ENCODE measurements at places on chromosomes 11 and 22.

GRCh38 chr11:102513869-102514268, 16.7 kb downstream of the MMP7 start:
- DNase-seq: no peak

DNA sequence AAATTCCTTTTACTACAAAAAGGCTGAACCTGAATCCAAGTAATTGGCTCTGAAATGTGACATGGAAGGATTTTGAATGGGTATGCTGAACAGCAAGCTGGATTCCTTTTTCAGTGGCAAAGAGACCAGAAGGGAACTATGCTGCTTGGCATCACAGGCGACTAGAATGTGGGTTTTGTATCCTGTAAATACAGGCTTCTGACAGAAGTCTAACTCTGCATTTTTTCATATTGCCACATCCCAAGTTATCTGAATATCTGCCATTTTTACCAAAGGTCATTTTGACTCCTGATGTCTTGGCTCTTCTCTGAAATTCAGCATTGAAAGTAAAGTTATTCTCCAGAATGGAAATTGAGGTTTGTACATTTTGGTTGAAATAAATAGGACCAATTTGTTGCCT, 145.7 kb downstream of the ARHGAP42 start:
- no peak for DNase-seq

DNA sequence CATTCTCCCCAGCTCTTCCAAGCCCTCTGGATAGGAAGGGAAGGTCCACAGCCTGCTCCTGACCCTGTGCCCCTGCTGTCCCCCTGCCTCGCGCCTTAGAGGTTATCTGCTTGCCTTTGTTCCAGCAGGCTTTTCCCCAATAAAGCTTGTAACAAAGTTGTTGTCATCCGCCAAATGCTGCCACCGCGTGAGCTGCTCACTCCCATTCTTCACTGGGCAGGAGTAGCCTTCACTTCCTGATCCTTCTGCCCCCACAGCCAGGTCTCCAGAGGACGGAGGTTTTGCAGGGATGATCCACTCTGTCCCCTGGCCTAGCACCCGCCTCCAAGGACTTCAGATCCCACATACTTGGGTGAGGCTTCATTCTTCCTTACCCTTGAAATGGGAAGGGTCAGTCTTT, 94.0 kb upstream of the RASSF10 start:
- DNase-seq: no peak

GRCh38 chr22:19917389-19918138, 24.0 kb upstream of the COMT start:
- DNase-seq: no peak

- DNase-seq: no peak
Measured at GRCh38 chr11:23336961-23337360, 476.7 kb upstream of the CCDC179 start.

GRCh38 chr11:30878400-30878799, 292.2 kb upstream of the MPPED2 start:
- DNase-seq: no peak

- DNase-seq: no peak
Measured at GRCh38 chr11:12628314-12628713, 45.9 kb upstream of the TEAD1 start.

GRCh38 chr22:25334162-25334490, 114.7 kb downstream of the CRYBB2 start:
- DNase-seq: peak; percentile 26

- no peak for DNase-seq
Measured at GRCh38 chr11:19632499-19632834, 80.2 kb upstream of the NAV2 start.

- DNase-seq: no peak
Measured at GRCh38 chr11:60328460-60328859, 1.4 kb downstream of the MS4A6E start.

DNA sequence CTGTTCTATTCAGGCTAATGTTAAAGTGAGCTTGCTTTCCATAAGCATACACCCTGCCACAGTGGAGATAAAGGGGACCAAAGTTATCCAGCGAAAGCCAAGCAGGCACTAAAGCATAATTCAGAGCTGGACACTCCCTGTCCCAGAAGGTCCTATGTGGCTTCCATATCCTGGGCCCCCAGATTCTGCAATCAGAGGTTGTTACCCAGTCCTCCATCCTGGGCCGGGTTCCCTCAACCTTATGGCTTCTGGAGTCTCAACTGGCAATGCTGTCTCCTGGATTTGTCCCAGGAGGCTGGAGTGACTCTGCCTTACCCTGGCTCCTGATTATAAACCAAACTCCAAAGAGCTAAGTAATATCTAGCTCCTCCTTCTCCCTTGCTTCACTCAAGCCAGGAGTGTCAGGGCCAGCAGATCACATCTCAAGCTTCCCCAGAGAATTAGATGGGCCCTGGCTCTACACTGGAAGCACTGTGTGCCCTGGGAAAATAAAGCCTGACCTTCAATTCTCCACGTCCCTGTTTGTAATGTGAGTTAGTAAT, 14.0 kb upstream of the SMIM35 start:
- no peak for DNase-seq

DNA sequence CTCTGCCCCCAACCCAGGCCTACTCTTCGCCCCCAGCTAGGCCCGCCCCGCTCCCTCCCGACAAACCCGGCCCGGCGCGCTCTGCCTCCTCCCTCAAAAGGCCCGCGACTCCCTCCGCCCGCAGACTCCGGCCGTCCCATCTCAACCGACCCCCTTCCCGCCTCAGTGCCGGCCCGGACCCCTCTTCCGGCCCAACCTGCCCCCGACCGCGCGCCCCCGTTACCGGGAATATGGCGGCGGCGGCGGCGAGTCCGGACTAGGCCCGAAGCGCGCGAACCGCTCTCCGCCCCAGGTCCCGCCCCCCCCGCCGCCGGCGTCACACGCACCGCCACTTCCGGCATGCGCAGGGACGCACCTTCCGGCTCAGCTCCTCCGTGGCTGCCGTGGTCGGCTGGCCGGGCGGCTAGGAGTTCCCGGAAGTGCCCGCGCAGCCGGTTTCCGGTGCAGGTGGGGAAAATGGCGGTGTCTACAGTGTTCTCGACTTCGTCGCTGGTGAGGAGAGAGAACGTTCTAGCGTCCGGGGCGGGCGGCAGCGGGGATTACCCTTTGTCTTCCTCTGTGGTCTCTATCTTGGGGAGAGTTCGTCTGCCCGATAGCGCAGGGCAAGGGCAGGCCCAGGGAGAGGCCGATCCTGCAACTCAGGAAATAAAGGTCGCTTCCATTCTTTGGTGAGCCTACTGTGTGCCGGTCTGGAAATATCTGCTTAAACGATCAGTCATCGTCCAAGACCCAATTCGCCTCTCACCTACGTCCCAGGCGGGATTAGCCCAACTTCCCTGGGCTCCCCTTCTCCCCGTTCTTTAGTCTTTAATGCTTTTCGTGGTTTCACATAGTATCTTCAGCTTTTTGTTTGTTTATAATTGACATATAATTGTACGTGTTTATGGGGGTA, at the start of the genes CPSF7 and SDHAF2:
TSS of gene CPSF7 (minus strand) at position 285 of the 892 bp plus-strand sequence. CDS start 740 bp downstream, outside the sequence.
TSS of gene SDHAF2 (plus strand) at position 434 of the 892 bp plus-strand sequence. CDS start at position 457, 23 bp downstream.
- DNase-seq: peak; percentile 98

DNA sequence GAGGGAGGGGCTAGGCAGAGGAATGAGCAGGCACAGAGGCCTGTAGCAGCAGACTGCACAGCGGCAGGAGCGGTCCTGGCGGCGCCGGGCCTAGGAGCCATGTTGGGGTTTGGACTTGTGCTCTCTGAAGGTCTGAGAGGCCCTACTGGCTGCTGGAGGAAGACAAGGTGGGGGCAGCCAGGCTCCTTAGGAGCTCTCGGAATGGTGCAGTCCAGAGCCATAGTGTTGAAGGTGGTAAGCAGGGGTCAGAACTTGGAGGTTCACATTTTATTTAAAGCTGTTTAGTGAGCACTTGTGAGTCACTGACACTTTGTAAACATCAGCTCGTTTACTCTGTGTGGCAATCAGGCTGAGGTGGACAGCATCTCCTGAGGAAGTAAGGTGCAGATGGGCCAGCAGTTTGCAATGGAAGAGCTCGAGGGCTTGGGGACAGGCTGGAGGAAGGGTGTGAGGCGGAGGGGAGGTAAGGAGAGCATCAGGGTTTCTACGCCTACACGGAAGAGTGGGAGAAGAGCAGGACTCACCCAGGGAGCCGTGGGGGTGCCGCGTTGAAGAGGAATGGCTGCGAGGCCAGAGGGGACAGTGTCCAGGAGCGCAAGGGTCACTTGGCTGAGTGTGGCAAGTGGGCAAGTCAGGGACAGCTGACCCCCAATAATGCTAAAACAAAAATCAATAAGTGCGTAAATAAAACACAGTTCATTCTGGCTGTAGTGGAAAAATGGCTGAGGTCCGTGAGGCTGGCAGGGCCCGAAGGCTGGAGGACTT, 10.0 kb upstream of the TMEM191C start:
- DNase-seq: no peak

DNA sequence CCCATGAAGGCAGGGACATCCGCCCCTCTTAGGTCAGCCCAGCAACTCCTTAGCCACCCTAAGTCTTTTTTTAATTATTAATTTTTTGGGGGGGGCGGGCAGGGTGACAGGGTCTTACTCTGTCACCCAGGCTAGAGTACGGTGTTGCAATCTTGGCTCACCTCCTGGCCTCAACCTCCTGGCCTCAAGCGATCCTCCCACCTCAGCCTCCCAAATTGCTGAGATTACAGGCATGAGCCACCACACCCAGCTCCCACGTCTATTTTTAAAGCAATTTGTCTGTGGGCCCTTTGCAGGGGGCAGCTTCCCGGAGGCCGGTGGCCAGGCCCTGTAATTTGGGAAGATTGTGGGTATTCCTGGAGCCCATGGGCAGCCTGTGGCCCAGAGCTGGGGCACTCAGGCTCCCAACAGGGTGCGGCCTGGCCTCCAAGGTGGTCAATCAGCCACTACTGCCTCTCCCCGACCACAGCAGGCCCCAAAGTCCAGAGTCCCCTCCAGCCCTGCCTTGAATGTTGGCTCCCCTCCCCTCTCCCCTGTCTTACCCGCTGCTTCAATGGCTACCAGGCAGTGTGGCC, 27.2 kb downstream of the CREB3L1 start:
- DNase-seq: no peak

DNA sequence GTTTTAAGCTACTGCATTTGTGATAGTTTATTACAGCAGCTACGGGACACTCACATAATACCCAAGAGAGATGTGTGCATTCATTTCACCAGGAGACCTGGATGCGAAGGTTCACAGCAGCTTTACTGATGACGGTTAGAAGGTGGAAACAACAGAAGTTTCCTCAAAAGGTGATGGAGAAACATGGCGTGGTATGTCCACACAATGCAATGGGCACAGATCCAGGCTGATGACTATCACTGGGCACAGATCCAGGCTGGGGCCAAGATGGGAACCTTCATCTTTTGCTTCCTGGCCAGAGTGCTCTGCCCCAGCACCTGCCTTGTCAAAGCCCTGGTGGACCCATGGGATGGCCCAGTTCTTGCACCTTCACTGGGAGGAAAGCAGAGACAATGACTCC, 30.6 kb upstream of the RFPL3 start:
- no peak for DNase-seq

DNA sequence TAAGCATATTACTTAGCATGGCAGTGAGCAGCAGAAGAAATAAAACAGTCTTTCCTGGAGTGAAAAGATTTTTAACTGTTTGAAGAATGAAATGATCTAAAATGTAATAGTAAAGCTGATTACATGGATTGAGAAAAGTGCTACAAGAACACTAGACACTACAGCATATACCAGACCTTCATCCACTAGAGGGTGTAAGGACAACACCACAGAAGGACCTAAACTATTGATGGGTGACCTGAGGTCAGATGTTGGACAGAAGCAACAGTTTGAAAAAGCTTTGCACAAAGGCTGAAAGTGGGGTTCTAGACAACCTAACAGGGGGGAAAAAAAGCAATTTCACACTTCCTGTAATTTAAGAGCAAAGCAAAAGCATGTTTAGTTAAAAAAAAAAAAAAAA, 97.7 kb downstream of the RBFOX2 start:
- DNase-seq: no peak

Measured in activated naive CD4-positive, alpha-beta T cell treated with Interleukin-2 at 50 U/mL for 16 hours (primary cell).